Activated B cell treated with CpG ODN at 0.5 μM for 24 hours (primary cell): ENCODE measurements at places on chromosomes 6 and 20. TPM values are rescaled to one million over a fixed set of nuclear protein-coding genes. Genes with fewer than 3 reads are reported as not detected.

GRCh38 chr6:117907601-117908245, 659 bp downstream of the SLC35F1 start:
- peaks cover 48% of the 10 kb centered on the region for H3K27me3 ChIP-seq
- no peak for DNase-seq
- H3K4me3 ChIP-seq, result no peak overlapping the region
- no peaks in the 10 kb centered on the region for H3K36me3 ChIP-seq

Gene AGER
- total RNA-seq, result 23.5 and 30.8 TPM in 2 replicates

DNA sequence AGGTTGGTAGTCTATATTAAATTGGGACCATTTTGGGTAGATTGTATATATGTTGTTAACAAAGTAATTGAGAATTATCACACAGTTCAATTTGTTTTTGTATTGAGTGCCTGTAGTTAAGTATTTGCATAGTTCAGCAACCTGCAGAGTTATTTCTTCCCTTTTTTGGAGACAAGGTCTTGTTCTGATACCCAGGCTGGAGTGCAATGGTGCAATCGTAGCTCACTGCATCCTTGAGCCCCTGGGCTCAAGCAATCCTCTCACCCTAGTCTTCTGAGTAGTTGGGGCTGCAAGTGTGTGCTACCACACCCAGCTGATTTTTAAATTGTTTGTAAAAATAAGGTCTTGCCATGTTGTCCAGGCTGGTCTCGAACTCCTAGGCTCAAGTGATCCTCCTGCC, 250.5 kb downstream of the UTRN start:
- DNase-seq, result no peak
- no peaks in the 10 kb centered on the region for H3K4me1 ChIP-seq
- H3K36me3 ChIP-seq, result peaks cover 64% of the 10 kb centered on the region
- no peak overlapping the region for H3K27ac ChIP-seq

GRCh38 chr20:61600016-61600415, 348.0 kb downstream of the CDH4 start:
- no peak for DNase-seq
- H3K27ac ChIP-seq, result no peak overlapping the region
- no peak overlapping the region for H3K4me3 ChIP-seq
- H3K27me3 ChIP-seq, result no peaks in the 10 kb centered on the region

DNA sequence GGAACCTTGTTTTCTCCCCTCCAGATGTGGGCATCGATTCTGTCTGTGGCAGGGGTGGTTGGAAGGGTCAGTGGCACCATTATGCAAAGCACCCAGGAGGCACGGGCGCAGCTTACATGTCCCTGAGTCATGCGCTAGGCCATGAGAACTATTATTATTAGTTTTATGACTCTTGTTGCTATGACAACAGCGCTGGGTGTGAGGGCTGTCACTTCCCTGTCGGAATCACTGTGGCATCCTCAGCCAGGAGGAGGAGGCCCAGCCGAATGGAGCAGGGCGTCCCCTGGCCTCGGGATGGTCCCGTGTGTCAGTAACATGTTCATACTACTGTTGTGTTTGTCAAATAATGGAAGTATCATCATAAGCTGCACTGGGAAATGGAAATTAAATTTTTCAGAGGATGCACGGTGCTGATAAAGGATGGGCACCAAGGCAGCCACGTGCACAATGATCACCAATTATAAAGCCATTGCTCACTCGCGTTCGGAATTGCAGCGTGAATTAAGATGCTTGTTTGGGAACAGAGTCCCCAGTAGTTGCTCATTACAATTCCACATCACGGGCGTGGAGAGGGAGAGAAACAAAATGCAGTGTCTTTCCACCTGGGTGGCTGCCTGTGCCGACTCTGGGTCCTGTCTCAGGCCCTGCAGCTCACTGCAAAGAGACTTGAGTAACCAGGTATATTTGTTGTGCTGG, 247.9 kb downstream of the CDH4 start:
- no peak for DNase-seq
- H3K27me3 ChIP-seq, result no peaks in the 10 kb centered on the region
- no peaks in the 10 kb centered on the region for H3K36me3 ChIP-seq
- H3K4me1 ChIP-seq, result no peaks in the 10 kb centered on the region
- H3K4me3 ChIP-seq, result no peak overlapping the region

GRCh38 chr6:167806061-167806700, 20.5 kb upstream of the AFDN start:
- no peaks in the 10 kb centered on the region for H3K4me1 ChIP-seq
- H3K4me3 ChIP-seq, result no peak overlapping the region
- no peak overlapping the region for H3K27ac ChIP-seq
- no peak for DNase-seq
- H3K27me3 ChIP-seq, result peaks cover 33% of the 10 kb centered on the region
